ENCODE measurements at places on chromosomes 12 and 14. TPM values are rescaled to one million over a fixed set of nuclear protein-coding genes. Genes with fewer than 3 reads are reported as not detected.

The KERA gene
- total RNA-seq, result not detected

The COX14 gene
- total RNA-seq, result 67.3 TPM

The DAO gene
- total RNA-seq, result not detected

The CCDC38 gene
- total RNA-seq, result 0.07 TPM

The SERPINA5 gene
- total RNA-seq, result 0.33 TPM

The ADGRD1 gene
- 0.62 TPM for total RNA-seq

The CFAP54 gene
- total RNA-seq, result 0.91 TPM

Data from A549 treated with RU486 at 1 μM for 4 hours (cell line).